ENCODE measurements at places on chromosomes 5 and 9.

- no peak for DNase-seq
These were observed 180.0 kb downstream of the FGF18 start for GRCh38 chr5:171599411-171599810.

DNA sequence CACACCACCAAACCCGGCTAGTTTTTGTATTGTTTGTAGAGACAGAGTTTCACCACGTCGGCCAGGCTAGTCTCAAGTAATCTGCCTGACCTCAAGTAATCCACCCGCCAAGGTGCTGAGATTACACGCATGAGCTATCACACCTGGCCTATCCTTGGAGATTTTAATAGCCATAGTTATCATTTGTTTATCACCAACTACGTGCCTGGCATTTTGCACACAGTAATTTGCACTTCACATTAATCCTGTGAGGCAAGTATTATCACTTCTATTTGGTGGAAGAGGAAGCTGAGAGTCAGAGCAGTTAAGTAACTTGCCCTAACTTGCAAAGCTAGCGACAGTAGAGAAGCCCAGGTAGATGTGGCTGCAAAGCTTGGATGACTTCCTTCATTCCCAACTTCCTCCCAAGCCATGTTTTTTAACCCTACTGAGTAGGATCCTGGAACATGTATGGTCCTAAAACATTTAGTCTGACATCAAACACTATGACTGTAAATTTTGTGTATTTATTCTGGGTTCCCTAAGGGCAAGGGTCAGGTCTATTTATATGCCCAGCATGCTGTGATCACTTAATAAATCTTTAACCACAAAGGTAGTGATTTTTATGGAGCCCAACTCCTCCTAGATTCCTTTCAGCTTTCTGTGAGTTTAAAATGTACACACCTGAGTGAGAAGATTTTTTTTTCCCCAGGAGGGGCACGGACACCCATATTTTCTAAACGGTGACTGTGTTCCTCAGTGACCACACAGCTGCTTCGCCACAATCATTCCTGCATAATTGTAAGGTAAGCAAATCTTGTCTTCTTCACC is 100.2 kb upstream of the RAI14 start:
- no peak for DNase-seq

- no peak for DNase-seq
These were observed 4.8 kb downstream of the IRF1 start for GRCh38 chr5:132485641-132486317.

- DNase-seq, result no peak
These were observed 181.4 kb upstream of the MAP3K1 start for GRCh38 chr5:56633950-56634349.

- DNase-seq, result no peak
These were observed 700.2 kb downstream of the IRX1 start for GRCh38 chr5:4295663-4296339.

GRCh38 chr9:70561111-70561510 is 146.7 kb upstream of the KLF9 start:
- DNase-seq, result no peak

DNA sequence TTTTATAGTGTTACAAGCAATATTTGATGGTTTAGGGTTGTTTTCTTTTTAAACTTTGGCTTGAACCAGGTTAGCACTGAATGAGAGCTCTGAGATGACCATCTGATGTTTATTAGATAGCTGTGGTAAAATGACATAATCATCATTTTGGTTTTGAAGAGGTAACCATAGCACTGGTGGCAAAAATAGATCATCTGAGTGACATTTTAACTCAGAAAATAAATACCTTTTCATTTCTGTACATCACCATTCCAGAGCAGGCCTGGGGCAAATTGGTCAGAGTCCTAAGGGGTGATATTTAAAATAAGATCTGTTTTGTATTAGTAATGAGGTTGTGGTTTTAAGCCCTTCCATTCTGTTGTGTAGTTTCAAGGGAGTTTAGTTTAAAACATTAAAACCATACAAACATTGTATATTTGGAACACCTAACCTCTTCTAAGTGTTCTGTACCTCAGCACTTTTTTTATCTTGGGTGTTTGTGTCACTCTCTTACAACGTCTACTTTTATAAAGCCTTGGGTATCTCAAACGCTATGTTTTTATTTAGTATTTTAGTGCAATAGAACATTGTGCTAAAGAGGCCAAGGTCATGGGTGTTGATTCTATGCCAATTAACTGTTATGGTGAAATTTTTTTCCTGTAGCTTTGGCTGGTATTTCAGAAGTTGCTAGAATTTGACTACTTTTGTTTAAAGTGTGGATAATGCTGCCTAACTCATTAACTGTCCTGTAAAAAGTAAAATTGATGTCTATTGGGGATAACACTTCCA is 166.1 kb downstream of the CD180 start:
- DNase-seq, result no peak

GRCh38 chr9:115006660-115007059 is 76.3 kb upstream of the TNFSF8 start:
- peak; percentile 13 for DNase-seq

DNA sequence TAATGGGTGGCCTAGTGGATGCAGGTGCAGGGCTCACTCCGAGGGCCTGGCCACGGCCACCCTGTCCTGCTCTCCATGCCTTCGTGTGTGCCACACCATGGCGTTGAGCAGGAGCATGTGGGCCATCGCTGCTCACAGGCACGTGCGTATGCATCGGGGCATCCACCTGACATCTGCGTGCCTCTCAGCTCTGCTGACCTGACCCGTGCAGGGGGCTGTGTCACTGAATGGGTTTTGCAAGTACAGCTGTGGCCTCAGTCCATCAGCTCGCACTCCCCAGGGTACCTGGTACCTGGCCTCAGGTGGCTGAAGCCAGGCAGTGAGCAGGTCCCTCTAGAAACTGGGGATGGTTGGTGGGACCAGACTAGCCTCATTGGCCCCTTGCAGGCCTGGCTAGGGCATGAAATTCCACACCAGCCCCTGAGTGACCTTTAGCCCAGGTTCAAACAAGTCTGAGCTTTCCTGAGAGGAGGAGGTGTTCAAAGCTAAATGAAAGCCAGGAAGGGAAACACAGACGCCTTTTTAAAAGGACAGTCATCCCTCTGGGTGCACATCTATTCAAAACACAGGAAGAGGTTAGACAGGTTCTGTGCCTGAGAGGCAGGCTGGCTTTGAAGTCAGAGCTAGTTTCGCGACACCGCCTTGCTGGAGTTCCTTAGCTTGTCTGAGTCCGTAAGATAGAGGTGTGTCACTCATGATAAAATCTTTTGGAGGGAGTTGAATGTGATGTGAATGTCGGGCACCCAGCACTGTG is 74.0 kb downstream of the MACROH2A1 start:
- peak; percentile 44 for DNase-seq

DNA sequence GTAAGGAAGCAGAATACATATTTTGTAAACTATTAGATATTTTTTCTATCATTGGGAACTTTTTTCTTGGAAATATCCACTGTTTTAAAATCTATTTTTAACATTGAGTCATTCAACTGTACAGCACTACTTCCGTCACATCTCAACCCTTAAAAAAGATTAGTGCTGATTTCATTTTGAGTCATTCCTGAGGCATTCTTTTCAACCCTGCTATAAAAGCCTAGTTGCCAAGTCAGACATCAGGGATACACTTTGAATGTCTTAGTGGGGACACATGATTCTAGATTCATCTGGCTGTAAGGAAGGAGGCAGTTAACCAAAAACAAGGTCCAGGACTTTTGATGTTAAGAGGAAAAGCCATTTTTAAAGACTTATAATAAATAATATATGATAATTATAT is 160.9 kb downstream of the GIN1 start:
- DNase-seq, result peak; percentile 77

DNA sequence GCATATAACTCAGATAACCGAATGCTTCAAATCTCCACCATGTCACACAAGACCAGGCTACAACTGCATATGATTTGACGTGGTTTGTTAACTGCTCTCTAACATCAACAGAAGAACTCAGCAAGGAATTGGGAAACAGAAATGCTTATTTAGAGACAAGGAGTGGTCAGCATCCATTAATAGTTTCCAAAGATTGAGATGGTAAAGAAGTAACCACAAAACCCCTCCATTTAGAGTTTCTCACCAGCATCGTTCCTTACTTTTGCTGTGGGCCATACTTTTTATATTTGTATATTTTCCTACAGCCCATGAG is 25.2 kb downstream of the DPYSL3 start:
- DNase-seq, result no peak

- no peak for DNase-seq
These were observed 384.8 kb upstream of the PCSK5 start for GRCh38 chr9:75505654-75506053.

- no peak for DNase-seq
These were observed 5.7 kb downstream of the WHRN start for GRCh38 chr9:114499528-114499927.

DNA sequence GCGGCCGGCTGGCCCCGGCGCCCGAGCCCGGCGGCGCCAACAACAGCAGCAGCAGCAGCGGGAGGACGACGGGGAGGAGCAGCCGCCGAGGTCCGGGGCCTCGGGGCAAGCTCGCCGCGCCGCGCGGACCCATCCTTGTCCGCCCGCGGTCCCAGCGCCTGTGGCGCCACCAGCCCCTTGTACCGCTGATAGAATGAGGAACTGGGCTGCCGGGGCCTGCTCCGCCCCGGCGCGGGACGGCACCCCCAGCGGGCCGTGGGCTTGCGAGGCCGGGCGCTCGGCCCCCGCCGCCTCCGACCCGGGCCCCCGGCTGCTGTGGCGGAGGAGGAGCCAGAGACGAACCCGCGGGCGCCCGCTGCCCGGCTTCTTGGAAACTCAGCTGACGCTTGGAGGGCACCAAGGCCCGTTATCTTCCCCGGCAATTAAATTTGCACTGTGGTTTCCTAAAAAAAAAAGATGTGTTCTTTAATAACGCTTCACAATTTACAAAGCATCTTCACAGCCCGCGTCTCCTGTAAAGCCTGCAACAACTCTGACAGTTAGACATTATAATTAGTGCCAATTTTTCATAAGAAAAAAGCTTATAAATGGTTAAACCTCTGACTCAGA is at the start of gene ARSB:
ARSB (minus strand) TSS at position 195 of the 609 bp plus-strand sequence; CDS start at position 133, 62 bp downstream.
- DNase-seq, result no peak

DNA sequence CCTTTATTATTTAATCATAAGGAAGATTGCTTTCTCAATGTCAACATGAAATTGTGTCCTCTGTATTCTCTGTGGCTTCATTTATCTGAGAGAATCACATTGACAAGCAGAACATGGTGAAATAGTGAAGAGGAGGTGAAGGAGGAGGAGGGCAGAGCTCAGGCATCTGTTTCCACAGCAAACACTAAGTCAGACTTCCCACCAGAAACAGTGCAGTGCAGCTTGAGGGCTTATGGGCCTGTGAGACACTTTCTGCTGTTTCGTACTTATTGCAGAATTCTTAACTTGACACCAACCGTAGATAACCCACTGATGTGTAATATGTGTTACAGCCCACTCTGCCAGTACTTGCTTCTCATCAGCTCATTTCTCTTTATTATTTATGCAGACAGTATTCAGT is 386.3 kb downstream of the DIRAS2 start:
- no peak for DNase-seq

DNA sequence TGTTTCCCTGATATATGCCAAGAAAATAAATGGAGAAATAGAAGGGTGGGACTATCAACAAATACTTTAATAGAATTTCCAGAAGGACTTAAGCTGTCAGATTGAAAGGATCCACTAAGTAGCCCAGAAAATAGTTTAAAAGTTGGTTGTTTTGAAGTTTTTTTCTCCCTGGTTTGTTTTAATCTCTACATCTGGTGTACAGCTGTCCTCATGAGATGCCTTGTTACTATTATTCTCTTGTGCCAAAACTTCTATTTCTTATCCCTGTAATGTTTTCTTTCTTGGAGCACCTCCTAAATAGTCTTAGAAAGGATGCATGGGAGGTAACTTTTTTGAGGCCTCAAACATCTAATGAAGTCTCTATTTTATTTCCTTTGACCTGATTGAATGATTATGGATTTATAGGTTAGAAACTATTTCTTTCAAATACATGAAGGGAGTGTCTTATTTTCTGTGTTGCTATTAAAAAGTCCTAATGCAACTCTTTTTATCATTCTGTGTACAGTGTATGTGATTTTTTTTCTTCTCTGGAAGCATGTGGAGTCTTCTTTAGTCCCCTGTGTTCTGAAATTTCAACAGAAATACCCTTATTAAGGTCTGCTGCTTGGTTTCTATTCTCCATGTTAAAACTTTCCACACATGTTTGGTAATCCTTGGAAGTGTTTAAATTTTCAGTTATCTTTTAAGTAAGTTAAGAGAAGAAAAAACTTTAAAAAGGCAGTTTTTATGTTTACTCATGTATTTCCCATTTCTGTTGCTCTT is 140.0 kb upstream of the CDKN2B start:
- no peak for DNase-seq

DNA sequence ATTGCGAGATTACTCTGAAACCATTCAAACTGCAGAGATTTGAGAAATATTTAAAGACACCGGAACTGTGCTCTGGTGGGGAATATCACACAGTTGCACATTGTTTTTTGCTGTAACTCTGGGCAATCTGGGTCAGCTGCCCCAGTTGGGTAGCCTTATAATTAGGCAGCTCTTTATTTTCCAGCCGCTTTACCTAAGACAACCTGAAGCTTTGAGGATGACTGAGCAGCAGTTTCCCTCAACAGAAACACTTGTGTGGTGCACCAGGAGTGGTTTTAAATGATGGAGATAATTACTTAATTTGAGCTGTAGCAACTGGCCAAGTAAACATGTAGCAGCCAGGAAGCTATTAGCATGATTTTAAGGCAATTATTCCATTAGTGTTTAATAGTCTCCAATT is 2.9 kb downstream of the PLCXD3 start:
- no peak for DNase-seq

GRCh38 chr5:124504081-124504916 is 242.1 kb downstream of the ZNF608 start:
- no peak for DNase-seq

GRCh38 chr9:4678679-4679267 is 596 bp upstream of the CDC37L1 start:
- DNase-seq, result no peak

GRCh38 chr5:42641336-42642005 is 115.1 kb upstream of the CCDC152 start:
- DNase-seq, result peak; percentile 64

DNA sequence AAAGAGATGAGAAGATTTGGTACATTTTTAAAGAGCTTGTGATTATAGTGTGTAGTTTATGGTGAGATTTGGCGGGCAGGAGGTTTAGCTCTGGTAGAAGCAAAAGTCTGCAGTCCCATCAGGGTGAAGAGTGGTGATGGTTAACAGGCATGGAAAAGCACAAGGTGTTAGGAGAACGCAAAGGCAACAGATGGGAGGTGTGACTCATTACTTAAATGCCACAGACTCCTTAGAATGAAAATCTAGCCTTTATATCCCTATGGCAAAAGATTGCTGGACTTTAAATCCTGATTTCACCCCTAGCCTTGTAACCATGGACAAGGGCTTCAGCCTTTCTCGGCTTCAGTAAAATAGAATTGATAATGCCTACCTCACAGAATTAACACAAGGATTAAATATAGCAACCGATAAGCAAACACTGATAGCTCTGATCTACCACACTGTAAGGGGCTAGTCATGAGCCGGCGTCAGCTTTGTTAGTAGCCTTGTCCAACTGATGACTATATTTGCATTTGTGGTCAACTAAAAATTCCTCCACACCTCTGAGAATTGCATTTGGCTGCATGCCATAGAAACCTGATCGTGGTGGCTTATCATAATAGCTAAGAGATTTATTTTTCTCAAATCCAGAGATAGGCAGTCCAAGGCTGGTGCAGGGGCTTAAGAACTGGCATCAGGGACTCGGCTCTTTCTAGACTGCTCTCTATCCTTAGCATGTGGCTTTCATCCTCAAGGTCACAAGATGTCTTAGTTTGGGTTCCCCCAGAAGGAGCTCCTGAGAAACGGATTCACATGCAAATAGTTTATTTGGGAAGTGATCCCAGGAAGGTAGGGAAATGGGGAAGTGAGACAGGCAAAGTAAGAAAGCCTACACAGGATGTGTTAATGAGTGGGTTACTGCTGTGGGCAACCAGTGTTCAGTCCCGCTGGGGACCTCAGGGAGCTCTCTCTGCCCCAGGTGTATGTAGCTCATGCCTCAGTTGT is 19.6 kb downstream of the MFAP3 start:
- peak; percentile 36 for DNase-seq
